ENCODE measurements at places on chromosomes 6 and 20.

GRCh38 chr6:55913228-55914195 is 38.1 kb upstream of the BMP5 start:
- DNase-seq, result no peak

DNA sequence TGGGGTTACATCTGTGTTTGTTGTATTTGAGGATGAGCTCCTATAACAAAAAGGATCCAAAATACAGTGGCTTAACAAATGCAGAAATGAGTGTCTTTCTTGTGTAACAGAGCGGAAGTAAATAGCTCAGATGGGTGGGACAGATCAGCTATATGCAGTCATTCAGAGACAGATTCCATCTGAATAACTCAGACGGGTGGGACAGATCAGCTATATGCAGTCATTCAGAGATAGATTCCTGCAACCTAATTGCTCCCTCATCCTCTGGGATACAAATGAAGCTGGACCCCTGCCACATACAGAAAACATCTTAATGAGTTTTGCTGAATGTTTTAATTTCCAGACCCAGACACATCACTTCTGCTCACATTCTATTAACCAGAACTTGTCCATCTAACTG is 332.3 kb downstream of the BCKDHB start:
- DNase-seq, result no peak

GRCh38 chr6:15555101-15556038 is 107.5 kb downstream of the DTNBP1 start:
- DNase-seq, result no peak

DNA sequence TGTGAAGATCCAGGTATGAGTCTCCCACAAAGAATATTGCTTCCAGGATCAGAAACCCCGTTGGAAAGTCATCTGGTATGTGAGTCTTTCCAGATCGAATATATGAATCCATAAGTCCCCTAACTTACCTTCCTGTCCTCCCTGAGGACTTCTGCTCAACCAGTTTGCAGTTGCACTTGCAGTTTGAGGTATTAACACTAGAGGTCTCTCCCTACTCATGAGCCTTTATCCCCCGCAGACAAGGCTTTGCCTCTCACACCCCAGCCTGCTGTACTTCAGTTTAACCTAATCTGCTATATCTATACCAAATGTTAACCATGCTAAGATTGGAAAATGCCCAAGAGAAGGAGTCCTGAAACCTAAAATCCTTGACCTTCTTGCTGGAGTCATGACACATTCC is 135.3 kb upstream of the DEFB112 start:
- DNase-seq, result no peak

GRCh38 chr6:43082806-43083655 is 6.9 kb downstream of the PTK7 start:
- DNase-seq, result no peak

DNA sequence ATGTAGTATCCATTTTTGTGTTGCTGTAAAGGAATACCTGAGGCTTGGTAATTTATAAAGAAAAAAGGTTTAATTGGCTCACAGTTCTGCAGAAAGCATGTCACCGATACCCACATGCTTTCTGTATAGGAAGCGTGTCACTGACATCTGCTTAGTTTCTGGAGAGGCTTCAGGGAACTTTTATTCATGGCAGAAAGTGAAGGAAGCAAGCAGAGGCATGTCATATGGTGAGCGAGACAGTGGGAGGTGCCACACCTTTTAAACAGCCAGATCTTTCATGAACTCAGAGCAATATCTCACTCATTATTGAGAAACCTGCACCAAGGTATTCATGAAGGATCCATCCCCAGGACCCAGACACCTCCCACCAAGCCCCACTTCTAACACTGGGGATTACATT is 3.5 kb downstream of the SUMO4 start:
- no peak for DNase-seq

- DNase-seq, result no peak
Measured at GRCh38 chr6:110041126-110041525, 63.0 kb downstream of the GPR6 start.

DNA sequence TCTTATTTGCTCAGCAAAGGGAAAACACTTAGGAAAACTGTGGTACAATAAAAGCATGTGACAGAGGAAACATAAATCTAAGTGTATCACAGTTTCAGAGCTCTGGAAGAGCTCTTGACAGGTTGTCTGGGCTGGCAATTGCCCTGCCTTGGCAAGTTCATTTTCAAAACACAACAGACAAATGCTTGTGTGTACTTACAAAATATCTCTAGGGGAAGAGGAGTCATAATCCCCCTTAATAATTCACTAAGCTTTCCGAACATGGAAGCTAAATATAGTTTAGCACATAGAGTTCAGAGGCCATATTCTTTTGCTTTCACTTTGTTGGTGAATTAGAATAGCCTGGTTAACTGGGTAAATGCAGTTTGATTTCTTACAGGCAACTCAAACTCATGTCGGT is 211.6 kb upstream of the THEMIS start:
- DNase-seq, result no peak

DNA sequence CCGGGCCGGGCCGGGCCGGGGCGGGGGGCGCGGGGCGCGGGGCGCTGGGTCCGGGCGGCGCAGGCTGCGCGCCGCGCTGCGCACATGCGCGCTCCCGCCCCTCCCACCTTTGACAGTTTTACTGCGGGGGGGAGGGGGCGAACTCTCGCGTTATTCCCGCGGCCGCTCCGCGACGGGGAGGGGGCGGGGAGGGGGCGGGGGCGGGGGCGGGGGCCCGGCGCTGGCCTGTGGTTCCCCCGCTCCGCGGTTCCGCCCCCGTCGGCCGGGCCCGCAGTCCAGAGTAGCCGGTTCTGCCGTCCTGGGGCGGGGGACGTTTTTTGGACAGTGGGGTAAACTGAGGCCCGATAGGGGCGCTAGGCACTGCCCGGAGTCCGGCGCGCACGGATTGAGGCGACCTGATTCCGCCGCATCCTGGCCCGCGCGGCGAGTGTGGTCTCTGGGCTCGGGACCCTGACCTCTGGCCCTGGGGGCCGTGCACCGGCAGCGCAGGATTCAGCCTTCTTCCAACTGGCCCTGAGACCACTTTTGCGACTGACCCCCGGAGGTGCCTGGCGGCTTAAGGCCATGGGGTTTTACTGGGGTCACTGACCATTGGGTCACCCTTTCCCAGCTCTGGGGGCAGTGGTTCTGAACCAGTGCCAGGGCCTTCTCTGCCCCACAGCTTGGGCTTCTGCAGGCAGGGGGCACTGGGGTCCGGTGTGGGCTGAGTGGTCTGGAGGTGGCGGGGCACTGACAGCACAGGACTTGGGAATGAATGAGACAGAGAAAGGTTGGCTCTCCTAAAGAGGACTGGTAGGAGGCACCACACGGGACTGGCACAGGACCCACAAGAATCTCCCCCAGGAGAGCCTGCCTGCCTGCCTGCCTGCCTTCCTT is at the start of gene ZNF512B:
Gene ZNF512B (minus strand): TSS at position 93 of the 876 bp plus-strand sequence. CDS start 1,980 bp downstream, outside the sequence.
- peak; percentile 78 for DNase-seq

GRCh38 chr20:15547119-15547518 is 1026.1 kb downstream of the KIF16B start:
- DNase-seq, result no peak

DNA sequence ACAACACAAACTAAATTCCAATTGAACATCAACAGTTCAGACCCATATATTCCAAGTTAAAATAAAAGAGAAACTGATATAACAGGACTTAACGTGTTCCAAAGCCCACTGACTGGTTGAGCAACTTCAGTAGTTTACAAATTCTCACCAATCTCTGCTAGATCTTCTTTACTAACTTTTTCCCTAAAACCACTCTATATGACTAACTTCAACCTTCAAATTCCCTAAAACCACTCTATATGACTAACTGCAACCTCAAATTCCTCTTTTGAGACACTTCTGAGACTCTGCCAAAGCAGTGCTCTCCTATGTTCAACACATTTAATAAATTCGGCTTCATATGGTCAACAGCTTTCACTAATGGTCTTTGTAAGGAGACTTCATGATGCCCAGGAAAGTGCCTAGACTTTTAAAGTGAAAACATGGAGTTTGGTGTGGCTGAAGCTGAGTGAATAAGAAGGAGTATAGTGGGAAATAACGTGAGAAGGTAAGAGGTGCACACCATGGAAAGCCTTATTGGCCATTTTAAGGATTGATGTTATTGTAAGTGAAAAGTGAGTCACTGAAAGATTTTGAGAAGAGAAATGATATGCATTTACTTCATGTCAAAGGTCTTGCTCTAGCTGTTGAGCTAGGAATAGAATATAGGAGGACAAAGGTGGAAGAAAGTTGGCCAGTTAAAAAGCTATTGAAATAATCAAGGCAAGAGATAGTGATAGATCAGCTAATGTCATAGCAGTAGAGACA is 134.0 kb upstream of the HCRTR2 start:
- no peak for DNase-seq

DNA sequence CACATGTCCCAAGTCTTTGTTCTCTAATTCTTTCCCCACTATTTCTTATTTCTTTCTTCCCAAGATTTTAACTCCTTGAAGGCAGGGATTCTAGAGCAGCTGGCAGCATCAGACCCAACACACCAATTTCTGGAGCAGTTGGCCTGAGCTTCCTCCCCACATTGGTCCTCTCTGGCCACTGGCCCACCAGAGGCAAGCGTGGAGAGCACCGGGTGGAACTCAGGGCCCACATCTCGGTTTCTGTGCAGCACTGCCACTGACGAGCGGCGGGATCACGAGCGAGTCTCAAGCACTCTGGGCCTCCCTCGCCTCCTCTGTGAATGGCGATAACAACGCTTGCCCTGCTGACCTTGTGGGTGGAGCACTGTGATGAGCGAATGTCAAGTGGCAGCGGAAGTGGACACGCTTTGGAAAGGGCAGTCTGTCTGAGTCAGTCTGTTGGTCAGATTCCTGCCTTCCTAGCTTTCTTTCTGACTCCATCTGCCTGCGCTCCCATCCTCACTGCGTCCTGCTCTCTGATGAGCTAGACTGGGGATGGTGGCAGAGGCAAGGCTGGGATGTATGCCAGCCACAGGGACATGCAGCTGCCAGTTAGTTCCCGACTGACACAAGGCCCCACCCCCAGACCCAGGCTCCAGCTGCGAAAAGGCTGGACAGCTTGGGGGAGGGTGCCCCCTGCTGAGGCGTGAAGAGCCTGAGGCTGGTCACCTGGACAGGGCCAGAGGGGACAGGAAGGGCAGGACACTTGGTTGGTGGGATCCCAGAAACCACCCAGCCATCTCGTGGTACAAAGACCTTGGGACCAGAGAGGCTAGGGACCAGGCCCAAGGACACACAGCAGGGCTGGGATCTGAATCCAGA is 4.5 kb upstream of the SPDEF start:
- no peak for DNase-seq
